ENCODE measurements at places on chromosomes 5 and 9. TPM values are rescaled to one million over a fixed set of nuclear protein-coding genes. Genes with fewer than 3 reads are reported as not detected.

DNA sequence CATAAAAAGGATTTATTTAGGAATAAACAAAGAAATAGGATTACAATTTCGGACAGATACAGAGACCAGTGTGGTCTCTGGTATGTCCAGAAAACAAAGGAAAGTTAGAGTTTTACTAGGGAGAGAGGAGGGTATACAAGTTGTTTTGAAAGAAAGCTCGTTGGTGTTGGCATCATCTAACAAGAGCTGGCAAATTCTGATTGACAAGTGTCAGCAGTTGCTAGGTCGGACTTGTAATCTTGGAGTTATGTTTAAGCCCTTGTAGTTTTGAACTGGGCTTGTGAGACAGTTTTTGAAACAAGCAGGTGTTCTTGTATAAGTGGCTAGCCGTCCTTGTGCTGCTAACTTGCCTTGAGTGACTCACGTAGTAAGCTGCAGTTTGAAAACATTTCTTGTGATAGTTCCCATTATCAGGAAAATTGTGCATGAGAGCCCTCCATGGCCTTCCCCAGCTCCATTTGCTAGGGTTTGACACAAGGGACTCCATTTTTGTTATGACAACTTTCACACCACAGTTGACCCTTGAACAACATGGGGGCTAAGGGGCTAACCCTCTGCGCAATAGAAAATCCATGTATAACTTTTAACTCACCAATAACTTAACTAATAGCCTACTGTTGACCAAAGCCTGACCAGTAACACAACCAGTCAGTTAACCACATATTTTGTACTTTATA, 48.1 kb downstream of the ZNF622 start:
- DNase-seq: no peak

DNA sequence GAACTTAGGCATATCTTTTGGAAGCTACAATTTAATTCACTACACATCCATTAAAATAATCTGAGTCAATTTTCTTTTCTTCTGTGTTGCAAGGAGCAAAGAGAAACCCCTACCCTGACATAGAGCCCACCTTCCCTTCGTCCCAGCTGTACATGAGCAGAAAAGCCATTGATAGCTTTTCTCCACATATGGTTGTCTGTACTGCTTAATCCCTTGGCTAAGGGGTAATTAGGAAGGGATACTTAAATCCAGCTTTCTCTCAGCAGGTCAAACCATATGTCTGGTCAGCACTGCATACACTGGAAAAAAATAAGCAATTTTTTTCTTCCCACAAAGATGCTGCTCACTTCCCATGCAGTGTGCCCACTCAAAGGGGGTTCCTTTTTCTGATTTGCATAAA, 94.7 kb upstream of the RAD23B start:
- DNase-seq: no peak

GRCh38 chr9:129176701-129177442, 1.2 kb downstream of the IER5L start:
- peak; percentile 65 for DNase-seq

DNA sequence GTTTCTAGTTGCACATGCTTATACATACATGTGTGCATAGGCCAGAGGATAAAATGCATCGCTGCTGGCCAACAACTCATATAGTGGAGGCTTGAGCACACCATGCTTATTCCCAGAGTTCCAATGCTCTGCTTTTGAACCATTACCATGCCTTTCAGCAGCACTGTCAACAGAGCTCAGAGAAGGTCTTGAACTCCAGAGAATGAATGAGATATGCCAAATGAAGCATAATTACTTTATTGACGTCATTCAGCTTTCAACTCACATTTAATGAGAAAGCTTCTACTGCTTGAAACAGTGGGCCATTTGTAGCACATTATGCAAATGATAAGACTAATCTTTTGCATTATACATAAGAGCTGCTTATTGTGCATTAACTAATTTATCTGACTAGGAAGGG, 765.3 kb upstream of the GRAMD2B start:
- DNase-seq: no peak

DNA sequence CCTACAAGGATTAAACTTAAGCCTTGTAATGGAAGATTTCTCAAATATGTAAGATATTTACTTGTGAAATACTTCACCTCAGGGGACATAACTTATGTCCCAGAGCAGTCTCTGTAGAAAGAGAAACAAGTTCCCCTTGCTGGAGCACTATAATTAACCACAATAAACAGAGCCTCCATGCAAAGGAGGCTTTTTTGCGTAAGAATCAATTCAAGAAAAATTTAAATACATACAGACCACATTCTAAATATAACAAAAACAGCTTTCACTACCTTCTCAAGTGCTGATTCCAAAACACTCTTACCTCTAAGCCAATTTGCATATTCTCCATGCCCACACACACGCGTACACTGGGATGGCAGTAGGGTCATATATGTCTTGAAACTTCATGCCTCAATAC, 30.7 kb upstream of the CCNB1 start:
- DNase-seq: no peak

DNA sequence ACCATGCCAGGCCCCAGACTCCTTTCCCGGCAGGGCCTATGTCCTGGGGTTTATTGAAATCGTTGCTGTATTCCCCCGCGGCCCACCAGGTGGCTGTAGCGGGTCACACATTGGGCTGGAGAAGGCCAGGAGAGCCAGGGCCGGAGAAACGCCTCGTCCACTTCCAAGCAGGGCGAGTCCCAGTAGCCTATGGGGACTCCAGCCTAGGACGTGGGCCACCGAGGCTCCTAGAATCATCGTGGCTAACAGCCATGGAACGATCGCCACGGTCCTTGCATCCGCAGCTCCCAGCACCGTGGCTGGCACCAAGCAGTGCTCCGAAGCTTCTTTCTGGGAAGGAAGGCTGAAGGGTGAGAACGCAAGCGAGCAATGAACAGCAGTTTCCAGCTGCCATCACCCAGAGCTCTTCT, 87.7 kb downstream of the ENTREP1 start:
- DNase-seq: peak; percentile 84

The TEX48 gene
- total RNA-seq: not detected
